ENCODE measurements at places on chromosomes 7 and 10.

GRCh38 chr7:128831994-128832879 lies 2.0 kb downstream of the FLNC start:
- DNase-seq: no peak

DNA sequence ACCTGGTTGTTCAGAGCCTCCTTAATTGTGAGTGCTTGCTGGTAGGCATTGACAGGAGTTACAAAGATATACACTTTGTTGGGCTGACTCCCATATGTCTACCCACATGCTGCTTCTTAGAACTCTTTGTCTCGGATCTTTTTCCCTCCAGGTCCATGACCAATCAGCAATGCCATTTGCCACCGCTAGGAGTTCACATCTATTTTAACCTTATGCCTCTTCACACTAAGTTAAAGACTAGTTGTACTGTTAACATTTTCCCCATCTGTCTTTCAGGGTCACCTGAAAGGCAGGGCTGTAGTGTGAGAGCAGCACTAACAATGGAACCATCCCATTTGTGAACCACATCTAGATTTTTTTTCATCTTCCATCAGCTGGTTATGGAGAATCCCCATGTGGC lies 226.7 kb upstream of the NPY start:
- DNase-seq: no peak

DNA sequence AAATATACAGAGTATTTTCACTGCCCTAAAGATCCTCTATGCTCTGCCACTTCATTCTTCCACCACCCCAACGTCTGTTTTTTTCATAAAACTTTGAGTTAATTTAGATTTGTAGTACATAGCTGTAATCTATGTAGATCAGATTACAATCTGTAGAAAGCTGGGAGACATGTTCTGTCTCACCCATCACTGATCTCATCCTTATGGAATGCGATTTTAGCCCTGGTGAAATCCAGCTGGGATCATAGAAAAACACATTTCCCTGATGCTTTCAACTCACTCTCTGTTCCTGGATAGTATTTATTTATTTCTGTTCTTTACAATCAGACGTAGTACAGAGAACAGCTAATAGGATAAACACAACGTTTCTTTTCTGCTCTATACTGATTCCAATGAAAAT lies 521.0 kb downstream of the KIF20B start:
- no peak for DNase-seq

GRCh38 chr7:152144557-152145245 lies 119.2 kb downstream of the GALNT11 start:
- no peak for DNase-seq

DNA sequence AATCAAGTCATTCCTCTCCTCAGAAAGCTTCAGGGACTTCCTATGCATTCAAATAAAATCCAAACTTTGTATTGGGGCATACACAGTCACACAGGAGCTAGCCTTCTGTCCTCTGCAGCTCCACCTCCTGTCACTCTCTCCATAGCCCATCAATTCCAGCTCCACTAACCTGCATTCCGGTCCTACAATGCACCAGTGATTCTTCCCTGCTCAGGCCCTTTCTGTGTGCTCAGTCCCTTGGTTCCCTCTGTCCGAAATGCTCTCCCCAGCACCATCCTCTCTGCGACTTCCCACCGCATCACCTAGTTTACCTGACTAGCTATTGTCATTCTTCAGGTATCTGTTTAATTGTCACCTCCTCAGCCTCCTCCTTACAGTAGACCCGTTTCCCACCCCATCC lies 26.4 kb upstream of the YAE1 start:
- no peak for DNase-seq

GRCh38 chr7:41808541-41808940 lies 105.7 kb upstream of the INHBA start:
- no peak for DNase-seq

- peak; percentile 26 for DNase-seq
These were observed 58.9 kb downstream of the FRMPD2 start for GRCh38 chr10:48215486-48216203.

- no peak for DNase-seq
These were observed 32.5 kb downstream of the ZNF277 start for GRCh38 chr7:112238852-112239610.

DNA sequence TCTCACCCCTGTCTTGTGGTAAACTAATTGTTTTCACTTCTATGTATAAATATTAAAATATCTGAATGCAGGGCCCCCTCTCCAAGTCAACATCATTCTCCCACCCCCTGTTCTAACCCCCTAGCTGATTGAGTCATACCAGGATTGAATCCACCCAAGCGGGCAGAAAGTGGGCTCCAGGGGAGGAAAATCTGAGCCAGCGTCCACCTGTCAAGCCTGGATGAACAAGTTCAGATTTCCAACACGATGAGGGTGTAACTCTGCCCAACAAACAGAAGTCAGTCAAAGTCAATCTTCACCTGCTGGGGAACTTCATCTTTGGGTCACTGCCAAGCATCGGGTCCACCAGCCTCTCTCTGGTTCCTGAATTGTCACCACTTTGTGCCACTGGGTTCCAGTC lies 162.9 kb upstream of the CELF2 start:
- DNase-seq: no peak

DNA sequence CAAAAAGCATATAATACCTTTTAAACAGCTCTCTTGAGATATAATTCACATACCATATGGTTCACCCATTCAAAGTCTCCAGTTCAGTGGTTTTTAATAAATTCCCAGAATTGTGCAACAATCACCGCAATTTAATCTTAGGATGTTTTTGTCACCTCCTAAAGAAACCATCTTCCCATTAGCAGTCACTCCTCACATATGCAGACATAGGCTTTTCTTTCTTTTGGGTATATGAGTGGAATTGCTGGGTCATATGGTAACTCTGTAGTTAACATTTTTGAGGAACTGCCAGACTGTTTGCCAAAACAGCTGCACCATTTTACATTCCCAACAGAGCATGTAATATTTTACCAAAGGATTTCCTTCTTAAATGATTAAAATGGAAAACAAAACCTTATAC lies 57.0 kb downstream of the CC2D2B start:
- no peak for DNase-seq

- no peak for DNase-seq
These were observed 83.3 kb upstream of the FGL2 start for GRCh38 chr7:77282897-77283296.

DNA sequence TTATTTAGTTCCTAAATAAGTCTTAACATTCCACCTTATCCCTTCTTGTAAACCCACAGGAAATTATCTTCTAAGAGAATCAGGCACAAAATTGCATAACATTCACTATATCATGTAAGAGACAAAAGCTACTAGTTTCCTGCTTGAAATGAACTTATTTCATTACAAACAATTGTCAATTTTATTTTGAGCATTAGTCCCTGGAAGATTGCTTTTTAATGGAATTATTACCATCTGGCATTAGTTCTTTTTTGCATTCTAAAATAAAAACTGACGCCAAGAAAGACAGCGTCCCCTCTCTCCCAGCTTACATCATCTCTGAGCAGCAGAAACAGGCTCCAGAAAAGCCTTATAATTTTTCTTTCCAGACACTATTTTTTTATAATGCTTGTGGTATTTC lies 121.8 kb downstream of the NOC3L start:
- DNase-seq: no peak

GRCh38 chr7:112800486-112800885 lies 10.3 kb upstream of the TMEM168 start:
- no peak for DNase-seq

DNA sequence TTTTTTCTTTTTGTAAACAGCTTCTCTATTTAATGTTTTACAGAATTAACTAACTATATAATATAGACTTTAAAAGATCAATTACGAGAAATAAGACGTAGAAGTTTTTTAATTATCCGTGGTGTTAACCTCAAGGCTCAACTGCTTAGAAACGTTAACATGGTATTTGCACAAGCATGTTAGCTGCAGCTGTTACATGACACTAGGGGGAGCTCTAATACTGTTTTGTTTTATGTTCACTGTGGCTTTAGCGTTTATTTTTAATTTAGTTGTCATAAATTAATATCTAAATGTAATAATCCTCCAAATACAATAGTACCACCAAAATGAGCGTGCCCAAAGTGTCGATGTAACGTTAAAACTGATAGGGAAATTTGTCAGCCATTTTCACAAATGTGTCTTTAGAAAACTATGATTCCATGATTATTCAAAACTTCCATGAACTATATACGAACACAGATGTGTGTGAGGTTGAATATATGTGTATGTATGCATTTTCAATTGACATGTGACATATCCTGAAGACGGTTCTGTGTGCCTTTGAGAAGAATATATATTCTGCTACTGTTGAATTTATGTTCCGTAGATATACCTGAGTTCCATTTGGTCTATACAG lies 828.8 kb upstream of the MBL2 start:
- no peak for DNase-seq

DNA sequence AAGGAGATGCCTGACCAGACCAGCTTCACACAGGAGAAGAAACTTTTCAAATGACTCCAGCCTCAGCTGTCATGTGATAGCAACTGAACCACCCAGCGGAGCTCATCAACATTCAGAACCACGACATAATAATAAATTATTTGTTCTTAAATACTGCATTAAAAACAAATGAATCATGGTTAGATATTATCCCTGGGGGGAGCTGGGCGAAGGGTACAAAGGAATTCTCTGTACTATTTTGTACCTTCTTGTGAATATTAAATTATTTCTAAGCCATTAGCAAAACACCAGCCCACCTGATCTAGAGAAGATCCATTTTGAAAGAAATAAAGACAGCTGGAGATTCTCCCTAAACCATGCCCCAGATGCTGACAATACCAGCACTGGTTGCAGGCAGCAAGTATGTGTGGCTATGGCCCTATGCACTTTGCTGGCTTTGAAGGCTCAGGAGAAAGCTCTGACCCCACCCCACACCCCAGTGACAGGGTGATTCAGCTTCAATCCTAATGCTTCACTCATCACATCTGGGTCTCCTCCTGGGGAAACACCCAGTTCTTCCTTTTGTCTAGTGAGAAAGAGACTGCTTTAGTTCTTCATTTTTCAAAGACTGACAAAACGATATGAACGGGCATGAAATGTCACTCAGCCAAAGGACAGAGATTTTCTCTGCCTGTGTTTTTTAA lies 45.5 kb upstream of the NKX2-3 start:
- DNase-seq: no peak

GRCh38 chr10:95391581-95392216 lies 100.9 kb upstream of the PDLIM1 start:
- no peak for DNase-seq

All from GM18507 (cell line).